ENCODE measurements at places on chromosomes 16 and 17.
A peak's percentile ranks its signal among the peaks of the same experiment; 100 is the strongest.

GRCh38 chr17:5516060-5516792 is 29.9 kb downstream of the MIS12 start:
- DNase-seq: no peak

GRCh38 chr16:80540516-80541305 is at the start of gene DYNLRB2:
Gene DYNLRB2, plus strand, starts transcription at chr16:80540993. Its CDS starts 84 bp downstream, at chr16:80541077.
- no peak for DNase-seq

DNA sequence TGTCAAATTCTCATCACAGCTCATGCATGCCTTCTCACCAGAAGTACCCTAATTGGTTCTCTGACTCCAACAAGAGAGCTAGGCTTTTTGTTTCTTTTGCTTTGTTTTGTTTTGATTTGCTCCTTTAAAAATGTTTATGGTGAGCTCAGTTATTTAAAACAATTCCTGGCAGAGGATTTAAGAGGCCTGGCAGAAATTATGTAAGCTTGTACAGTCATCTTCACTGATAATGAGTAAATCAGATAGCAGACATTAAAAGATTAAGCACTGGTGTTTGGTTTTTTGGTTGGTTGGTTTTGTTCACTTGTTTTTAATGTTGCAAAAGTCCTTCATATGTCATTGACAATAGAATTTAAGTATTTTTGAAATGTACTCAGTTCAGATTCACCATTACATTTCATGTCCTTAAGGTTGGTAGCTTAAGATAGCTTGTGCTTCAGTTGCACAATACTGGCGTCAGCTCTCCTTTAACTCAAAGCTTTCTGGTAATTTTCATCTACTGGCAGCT is 378.9 kb downstream of the CDH13 start:
- no peak for DNase-seq

DNA sequence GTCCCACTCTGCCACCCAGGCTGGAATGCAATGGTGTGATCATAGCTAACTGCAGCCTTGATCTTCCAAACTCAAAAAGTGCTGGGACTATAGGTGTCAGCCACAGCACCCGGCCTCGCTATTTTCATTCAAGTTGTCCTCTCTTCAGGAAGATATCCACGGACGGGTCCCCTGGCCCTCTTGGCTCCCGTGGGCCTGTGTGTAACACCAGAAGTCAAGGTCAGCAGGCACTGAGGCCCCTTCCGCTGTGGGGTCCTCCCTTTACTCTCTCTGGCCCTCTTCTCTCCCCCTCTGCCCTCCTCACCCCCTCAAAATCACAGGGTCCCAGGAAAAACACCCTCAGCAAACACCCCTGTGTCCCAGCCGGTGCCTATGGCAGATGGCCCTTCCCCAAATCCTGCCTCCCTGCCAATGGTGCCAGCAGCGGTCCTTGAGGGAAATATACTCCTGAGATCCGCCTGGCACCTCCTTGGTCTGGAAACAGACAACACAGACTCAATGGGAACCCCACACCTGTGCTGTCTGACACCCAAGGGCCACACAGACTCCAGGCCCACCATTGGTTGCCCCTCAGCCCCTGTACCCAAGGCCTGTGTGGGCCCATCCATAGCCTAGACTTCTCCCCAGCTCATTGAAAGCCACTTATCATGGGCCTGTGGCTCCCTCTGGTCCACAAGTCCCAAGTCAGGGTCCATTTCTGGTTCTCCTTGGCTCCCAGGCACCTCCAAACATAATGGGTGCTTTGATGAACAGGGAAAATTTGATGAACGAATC is 221.5 kb downstream of the ZNF423 start:
- no peak for DNase-seq

GRCh38 chr17:56478836-56479447 is 114.6 kb upstream of the NOG start:
- no peak for DNase-seq

- no peak for DNase-seq
Measured at GRCh38 chr17:37147301-37147812, 198.6 kb downstream of the AATF start.

DNA sequence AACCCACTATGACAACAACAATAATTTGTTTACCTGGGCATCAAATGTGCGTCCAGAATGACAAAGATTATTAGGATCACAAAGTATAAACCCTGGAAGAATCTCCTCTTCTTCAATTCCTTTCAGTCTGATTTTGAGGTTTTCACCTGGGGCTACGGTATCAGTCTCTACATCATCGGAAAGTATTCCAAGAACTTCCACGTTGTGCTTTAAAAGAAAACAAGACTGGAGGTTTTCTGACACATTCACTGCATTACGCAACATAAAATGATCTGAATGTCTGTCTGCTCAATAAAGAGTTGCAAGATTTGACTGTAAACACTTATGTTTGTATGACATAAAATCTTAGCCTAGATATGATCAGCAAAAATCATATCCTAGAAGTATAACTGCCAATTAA is 26.0 kb upstream of the RSL1D1 start:
- no peak for DNase-seq

GRCh38 chr17:74579900-74580299 is 12.2 kb downstream of the CD300LD start:
- DNase-seq: no peak

GRCh38 chr16:10076037-10076436 is 106.2 kb downstream of the GRIN2A start:
- DNase-seq: no peak

- no peak for DNase-seq
Measured at GRCh38 chr17:78118801-78119241, 9.7 kb downstream of the TMC6 start.

DNA sequence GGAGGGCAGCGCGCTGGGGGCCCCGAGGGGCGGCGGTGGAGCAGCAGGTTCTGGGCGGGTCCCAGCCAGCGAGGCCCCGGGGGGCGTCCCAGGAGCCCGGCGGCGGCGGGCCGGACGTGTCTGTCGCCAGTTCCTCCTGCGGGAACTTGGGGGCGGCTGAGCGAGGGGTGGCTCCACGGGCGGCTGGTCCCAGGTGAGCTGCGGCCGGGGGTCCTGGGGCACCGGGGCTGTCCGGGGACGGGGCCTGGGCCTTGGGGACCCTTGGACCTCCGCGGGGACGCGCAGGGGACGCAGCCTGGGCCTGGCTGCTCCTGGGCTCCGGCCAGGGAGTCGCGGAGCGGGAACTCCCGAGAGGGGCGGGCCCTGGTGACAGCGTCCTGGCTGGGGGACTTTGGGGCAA is 54.2 kb upstream of the ZNF267 start:
- DNase-seq: no peak

DNA sequence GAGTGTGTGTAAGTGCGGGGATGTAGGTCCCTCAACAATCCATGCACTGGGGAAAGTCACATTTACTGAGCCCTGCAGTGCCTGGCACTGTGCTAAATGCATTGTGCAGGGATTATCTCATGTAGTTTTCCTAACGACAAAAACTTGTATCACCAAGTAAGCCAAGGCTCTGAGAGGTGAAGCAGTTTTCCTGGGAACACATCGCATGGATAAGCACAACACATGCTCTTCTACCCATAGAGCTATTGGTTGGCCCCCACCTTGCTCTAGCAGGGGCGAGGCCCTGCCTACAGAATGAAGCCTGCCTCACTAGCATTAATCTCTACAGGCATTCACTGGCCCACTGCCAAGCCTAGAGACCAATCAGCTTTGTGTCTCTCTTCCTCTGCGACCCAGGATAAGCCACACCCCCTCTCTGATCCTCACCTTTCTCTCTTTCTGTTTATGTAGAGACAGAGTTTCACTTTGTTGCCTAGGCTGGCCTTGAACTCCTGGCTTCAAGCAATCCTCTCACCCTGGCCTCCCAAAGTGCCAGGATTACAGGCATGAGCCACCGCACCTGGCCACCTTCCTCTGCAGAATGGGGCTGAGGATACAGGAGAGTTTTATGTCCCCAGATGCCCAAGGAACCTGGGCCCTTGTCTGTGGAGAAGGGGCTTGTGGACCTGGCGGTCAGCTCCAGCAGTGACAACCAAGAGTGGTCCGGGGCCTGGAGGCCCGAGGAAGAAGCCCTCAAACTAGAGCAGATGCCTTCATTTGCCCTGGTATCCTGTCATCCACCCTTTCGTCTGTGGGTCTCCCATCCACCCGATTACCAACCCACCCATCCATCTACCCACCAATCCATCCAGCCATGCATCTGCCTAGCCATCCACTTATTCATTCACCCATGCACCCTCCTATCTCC is 12.8 kb downstream of the CDH16 start:
- peak; percentile 4 for DNase-seq

GRCh38 chr17:49871211-49871610 is 23.3 kb upstream of the TAC4 start:
- no peak for DNase-seq

DNA sequence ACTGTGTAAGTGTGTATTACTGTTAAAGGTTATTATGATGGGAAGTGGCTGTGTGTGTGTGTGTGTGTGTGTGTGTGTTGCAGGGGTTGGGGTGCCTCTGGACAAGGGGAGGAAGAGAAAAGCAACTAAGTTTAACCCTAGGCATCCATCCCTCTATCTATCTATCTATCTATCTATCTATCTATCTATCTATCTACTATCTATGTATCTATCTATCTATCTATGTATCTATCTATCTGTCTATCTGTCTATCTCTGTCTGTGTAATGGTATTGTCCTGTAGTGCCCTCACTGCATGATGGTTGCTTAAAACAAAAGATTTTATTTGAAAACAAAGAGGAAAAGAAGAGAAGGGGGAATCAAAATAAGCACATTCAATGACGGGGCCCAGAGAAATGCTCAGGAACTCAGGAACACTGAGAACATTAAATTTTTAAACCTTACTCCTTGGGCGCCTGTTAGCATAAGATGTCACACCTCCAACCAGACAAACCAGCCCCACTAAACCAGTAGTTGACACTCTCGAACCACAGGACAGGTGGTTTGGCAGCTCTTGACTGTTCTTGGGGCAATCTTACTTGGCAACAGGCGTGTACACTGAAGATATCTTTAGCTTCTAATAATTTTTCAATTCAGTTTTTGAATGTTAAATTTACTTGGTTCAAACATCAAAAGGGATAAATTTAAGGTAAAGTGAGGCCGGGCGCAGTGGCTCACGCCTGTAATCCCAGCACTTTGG is 5.1 kb upstream of the RPL26 start:
- DNase-seq: no peak

GRCh38 chr17:31272236-31272635 is 24.8 kb downstream of the OMG start:
- no peak for DNase-seq

DNA sequence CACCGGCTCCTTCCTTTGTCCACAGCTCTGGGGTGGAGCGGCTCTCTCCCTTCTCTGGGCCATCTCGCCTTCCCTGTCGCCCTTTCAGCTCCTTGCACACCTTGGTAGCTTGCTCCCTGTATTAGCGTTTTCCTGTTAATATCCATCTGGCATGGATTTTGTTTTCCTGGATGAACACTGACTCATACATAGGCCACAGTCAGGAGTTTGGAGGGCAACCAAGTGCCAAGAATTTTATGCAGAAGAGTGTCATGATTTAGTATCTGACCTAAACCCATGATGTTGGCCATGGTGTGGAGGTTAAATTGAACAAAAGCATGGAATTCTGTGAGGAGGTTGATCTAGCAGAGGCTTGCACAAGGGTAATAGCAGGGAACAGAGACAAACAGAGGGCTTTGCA is 180.9 kb downstream of the AIPL1 start:
- no peak for DNase-seq

- DNase-seq: no peak
Measured at GRCh38 chr16:68644296-68644695, 814 bp upstream of the CDH3 start.

All from NCI-H1048 (cell line).